ENCODE measurements at places on chromosomes 1 and 21.

DNA sequence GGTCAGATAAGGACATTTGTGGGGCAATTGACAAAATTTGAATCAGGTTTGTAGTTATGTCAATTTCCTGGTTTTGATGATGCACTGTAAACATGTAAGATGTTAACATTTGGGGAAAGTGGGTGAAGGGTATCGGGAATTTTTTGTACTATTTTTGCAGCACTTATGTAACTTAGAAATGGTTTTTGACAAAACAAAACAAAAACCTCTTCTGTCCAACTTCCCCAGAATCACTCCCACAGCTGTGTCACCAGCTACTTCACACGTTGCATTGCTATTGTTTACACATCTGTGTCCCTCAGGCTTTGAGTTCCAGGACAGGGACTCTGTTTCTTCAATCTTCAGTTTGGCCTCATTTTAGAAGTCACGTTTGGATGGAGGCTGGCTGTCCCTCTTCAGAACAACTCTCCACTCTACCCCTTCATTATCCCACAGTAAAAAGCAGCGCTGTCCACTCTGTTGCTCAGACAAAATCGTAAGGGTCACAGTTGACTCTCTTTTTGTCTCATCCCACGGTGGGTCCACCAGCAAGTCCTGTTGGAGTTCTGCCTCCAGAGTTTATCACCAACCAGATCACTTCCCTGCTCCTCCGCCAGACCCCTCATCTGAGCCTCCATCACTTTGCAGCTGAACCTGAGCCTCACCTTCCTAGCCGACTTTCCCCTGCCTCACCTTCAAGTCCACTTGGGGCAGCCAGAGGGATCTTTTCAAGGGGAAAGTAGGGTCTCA lies 63.2 kb downstream of the NENF start:
- no peak for DNase-seq

- no peak for DNase-seq
These were observed 59.0 kb downstream of the HIVEP3 start for GRCh38 chr1:41859686-41860085.

- DNase-seq: no peak
These were observed 19.5 kb downstream of the ATF3 start for GRCh38 chr1:212628046-212628445.

GRCh38 chr1:150972417-150972940 lies 2.2 kb downstream of the CERS2 start:
- no peak for DNase-seq

- no peak for DNase-seq
These were observed 114.7 kb downstream of the PBX1 start for GRCh38 chr1:164673584-164674214.

- DNase-seq: no peak
These were observed 110.6 kb downstream of the HS2ST1 start for GRCh38 chr1:87024936-87025540.

DNA sequence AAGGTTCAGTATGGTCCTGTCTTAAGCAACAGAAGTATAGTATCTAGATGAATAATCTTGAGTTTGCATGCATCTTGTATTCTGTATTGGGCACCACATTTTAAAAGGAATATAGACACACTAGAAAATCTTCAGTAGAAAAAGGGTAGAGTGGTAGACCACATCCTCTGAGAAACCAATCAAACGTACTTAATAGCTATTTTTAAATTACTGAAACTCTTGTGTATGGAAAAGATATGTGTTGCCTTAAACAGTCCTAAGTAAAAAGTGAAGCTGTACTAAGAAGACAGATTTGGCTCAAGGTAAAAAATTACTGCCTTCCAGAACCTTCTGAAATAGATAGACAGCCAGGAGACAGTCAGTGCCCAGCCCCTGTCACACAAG lies 3.1 kb downstream of the CTXND2 start:
- no peak for DNase-seq

GRCh38 chr1:238558156-238558555 lies 667.4 kb upstream of the ZP4 start:
- no peak for DNase-seq

DNA sequence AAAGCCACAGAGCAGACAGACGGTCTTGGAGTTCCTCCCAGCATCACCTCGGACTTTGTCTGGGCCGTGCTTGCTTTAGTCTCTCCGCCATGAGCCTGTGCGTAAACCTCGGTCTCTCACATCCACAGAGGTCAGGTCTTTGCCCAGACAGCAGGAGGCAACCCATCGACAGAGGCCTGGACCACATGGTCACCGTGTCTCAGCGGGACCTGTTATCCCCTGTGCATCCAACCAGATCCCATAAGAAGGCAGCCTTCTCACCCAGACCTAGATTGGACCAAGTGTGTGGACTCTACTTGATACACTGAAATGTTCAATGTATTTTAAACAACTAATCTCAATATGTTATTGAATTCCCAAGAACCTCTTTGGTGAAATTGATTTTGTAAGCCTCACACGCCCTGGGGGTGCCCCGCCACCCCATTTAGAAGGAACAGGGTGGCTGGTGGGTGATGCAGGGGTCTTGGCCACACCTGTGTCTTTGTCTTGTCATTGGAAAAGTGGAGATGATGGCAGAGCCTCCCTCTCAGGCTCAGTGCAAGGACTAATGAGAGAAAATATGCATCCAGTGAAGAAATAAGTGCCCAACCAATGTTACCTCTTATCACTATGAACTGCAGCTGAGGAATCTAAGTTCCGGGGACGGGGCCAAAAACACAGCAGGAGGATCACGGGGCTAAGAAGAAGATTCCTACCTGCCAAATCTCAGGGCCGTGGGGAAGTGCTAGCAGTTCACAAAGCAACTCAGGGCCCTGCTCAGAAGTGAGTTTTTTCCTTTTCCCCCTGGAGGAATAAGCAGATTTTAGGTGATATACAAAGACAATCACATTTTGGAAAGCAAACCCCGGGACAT lies 101.6 kb upstream of the BACE2 start:
- no peak for DNase-seq

DNA sequence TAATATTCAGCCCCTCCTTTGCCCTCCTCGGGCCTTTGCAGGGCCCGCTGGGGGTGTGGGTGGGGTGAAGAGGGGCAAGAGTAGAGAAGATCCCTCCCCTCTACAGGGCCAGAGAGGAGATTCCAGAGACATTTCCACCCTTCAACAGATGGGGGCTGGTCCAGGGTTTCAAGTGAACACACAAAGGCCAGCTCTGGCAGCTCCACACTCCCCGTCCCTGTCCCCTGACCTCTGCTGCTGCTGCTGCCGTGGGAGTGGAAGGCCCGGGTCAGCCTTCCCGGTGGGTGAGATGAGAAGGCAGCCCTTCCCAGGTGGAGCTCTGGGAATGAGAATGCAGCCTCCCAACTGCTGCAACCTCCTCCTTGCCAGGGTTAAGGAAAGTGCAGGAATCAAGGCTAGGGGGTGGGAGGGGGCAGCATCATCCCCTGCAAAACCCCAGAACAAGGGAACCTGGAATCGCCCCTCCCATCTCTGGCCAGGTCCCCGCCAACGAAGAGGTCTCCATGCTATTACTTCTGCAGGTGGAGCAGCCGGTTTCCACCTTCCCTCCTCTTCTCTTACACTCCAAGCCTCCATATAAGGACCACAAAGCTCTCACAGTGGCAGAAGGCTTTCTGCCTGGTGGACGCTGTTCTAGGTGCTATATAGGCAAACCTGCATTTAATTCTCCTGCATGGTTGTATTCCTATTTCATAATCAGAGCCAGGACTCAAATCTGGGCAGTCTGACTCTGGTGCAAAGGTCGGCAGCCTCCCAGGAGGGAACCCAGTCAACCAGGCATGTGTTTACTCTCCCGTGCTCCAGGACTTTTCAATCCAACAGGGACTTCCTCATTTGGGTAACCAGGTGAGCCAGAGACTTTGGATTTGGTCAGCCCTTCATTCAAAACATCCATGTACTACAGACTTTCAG lies 22.9 kb upstream of the ARHGEF10L start:
- no peak for DNase-seq

DNA sequence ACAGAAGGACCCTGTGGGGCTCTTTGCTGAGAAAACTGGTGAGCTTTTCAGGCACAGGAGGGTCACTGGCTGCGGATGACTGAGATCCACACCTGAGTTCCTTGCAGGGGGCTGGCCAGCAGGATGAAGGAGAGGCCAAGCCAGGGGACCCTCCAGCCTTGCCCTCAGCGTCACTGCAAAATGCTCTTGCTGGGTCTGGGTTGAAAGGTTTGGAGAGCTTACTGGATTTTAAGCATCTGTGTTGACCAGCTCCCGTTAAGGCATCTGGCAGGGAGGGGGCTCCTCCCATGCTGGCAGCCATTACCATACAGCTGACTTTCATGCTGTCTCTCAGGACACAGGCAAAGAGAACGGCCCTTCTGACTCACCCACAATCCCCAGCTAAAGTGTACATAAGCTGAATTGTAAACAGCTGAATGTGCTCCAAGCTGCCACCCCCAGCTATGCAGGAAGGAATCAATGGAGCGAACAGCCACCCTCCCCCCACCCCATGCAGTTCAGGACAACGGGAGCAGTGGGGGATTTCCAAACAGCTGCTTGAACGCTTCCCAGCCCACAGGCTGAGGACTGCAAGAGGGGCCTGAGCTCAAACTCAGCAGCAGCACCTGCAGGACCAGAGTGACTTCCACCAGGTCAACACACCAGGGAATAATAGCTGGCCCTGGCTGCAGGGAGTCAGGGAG lies 21.3 kb upstream of the A3GALT2 start:
- DNase-seq: no peak

DNA sequence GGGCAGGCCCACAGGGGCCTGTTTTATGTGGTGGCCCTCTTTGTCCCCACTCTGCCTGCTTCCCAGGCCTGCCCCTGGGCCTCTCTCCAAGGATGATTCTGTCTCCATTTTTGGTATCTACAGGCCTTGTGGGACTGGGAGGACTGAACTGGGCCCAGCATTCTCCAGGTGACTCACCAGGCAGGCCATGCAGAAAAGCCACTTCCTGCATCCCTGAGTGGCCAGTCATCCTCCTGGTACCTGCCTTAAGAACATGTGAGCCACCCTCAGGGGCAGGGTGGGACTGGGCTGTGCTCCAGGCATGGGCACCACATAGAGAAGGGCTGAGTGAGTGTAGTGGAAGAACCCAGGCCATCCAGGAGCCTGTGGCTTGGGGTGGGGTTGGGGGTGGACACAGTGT lies 20.0 kb upstream of the BCAR3 start:
- no peak for DNase-seq
